ENCODE measurements at places on chromosomes 16 and 17.

- DNase-seq, result no peak
Measured at GRCh38 chr17:45646288-45646988, 137.7 kb upstream of the CRHR1 start.

- DNase-seq, result no peak
Measured at GRCh38 chr17:27993723-27994310, 48.7 kb upstream of the NLK start.

DNA sequence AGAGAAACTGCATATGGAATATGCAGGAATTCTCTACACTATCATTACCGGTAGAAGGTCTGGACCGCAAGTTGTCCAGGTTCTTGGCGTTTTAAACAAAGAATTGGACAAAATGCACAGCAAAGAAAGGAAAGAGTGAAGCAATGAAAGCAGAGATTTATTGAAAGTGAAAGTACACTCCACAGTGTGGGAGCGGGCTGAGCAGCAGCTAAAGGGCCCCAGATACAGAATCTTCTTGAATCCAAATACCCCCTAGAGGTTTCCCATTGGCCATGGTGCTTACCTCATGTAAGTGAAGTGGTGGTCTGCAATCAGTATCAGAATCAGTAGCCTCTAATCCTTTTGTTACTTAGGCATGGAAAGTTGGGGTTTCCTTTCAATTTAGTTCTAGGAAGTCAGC lies 178.5 kb upstream of the IRX3 start:
- DNase-seq, result no peak

DNA sequence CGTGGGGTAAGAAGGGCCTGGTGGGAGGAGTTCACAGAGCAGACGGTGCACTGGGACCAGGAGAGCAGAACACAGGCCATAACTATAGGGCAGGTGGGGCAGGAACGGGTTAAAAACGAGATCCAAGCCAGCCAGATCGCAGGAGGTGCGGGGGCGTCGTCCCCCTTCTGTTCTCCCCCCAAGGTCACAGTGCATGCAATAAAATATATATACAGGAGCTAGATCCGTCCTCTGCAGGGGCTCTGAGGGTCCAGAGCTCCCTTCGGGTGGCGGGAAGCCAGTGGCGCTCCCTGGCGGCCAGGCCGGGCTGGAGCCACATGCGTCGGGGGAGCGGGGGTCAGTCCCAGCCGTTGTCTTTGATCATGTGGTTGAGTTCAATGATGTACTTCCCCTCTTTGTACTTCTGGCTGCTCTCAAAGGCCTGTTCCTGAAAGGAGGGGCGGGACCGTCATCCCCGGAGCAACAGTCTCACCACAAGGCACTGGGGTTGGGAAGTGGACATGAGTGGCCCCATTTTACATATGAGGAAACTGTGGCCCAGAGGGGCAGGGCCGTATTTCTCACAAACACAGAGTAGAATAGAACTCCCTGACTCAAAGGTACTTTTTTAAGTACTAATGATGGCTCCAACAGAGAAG lies 768 bp upstream of the TBX6 start:
- peak; percentile 53 for DNase-seq

DNA sequence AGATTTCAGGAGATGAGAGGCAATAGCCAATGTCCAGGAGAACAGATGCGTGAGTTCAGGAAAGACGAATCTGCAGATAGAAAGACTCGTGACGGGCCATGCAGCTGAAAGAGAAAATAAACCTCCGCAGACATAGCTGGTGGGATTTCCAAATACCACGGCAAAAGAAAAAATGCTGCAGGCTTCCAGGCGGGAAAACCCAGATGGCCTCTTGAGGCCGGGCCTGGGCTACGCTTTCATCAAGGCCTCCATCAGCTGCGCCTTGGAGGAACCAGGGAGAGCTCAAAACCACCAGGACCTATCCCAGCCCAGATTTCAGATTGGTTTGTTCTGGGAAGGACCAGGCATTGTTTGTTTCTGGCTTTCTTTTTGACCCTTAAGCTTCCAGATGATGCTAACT lies 16.7 kb downstream of the CCDC40 start:
- DNase-seq, result no peak

DNA sequence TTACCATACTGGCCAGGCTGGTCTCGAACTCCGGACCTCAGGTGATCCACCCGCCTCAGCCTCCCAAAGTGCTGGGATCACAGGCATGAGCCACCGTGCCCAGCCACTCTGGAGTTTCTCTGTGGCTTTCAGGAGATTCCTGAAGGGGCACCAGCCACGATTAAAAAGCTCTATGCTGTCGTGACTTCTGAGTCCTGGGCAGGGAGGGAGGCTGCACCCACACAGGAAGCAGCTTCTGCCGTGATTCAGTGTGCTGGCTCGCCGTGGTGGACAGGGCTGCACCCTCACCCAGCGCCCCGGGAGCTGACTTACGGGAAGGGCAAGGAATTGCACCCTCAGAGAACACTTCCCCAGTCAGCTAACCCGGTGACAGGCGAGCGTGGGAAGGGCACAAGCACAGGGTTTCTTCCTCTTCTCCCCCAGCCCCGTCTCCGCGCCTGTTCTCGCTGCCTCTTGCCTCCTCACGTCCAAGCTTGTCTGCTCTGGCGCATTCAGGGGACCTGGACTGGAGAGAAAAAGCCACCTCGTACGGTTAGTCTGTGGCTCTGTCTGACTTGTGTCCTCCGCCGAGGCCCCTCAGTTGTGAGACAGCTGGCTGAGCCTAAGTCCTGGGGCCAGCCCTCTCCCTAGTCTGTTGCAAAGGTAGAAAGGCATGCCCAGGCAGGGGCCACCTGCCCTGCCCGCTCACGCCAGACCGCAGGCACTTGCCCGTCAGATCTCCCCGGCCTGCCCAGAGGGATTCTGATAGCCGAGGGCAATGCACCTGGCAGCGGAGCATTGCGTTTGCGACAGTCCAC lies 145.0 kb downstream of the SEC14L1 start:
- DNase-seq, result no peak

DNA sequence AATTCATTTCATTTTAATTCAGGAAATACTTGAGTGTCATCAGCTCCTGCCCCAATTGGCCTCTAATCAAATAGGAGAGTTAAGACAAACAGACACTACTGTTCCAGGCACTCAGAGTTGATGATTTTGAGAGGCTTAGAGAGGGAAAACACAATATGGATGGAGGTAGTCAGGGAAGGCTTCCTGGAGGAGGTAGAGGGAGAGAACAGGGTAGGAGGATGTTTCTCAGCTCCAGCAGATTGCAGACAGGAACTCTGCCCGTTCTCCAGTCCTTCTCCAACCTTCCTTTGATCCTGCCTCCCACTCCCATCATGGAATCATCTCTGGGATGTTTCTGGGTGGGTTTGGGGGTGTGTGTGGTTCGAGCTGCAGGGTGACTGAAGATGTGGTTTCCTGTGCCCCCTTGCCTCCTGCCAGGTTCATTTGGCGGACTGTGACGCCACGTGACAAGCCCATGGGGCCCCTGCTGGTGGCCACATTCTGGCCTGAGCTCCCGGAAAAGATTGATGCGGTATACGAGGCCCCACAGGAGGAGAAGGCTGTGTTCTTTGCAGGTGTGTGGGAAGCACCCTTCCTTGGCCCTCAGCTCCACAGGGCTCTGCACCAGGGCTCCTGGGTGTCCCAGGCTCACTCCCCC lies 12.2 kb upstream of the LPCAT2 start:
- no peak for DNase-seq

GRCh38 chr16:15701975-15702970 lies 52.2 kb downstream of the NDE1 start:
- DNase-seq, result no peak

GRCh38 chr16:71369494-71369893 lies 11.0 kb downstream of the CALB2 start:
- DNase-seq, result no peak

- DNase-seq, result no peak
Measured at GRCh38 chr17:50686494-50687199, 21.1 kb downstream of the ANKRD40 start.

- no peak for DNase-seq
Measured at GRCh38 chr16:22727285-22728166, 86.4 kb upstream of the HS3ST2 start.

DNA sequence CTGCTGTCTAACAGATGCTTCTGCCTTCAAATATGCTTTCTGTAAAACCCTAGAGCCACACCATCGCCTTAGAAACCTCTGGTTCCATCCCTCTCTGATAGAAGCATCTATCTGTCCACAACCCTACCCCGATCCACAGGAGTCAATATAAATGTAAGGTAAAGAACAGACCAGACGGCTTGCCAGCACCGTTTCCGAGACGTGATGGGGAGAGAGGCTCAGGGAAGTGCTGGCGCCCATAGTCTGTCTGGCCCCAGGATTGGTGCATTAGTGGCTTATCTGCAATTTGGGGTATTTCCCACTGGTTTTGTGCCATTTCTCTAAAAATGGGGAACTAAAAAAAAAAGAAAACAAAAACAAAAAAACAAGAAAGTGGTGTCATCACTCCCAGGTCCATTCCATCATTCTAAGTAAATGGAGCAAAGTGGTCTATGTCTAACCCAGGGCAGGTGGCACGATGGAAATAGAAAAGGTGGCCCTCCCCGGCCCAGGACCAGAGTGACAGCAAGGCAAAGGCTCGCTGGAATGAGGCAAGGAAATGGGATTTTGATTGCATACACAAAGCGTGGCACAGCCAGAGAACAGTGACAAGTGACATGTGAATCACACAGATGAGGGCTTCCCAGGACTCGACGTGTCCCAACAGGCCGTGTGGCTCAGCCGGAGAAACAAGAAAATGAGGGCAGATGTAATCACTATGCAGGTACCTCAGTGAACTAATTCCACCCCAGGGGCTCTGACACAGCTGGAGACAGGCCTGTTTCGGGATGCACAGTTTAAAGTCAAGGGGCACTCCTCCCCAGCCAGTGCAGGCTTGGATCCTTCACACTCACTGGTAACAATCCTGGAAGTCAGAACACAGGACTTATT lies 125.6 kb downstream of the GAS7 start:
- DNase-seq, result no peak

- peak; percentile 24 for DNase-seq
Measured at GRCh38 chr16:1537763-1538289, 4.4 kb downstream of the TMEM204 start.

- no peak for DNase-seq
Measured at GRCh38 chr17:32954477-32954876, 26.5 kb downstream of the TMEM98 start.

- DNase-seq, result no peak
Measured at GRCh38 chr16:53043428-53043831, 9.3 kb downstream of the CHD9NB start.

DNA sequence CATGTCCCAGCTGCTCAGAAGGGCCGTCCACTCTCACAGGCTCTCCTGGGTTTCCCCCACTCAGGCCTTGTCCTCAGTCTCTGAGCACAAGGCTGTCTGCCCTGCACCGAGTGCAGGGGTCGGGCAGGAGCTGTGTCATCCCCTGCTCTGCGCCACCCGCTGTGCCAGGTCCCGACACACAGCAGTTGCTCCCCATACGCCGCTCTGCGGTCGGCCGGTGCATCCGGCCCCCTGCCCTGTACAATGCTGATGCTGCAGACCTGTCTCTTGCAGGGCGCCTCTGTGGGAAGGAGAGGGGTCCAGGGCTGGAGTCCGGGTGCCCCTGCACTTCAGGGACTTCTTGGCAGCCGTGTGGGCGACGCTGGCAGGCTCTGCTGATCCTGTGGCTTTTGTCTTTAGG lies 6.1 kb downstream of the TSC2 start:
- no peak for DNase-seq

GRCh38 chr16:3458852-3459361 lies 15.4 kb downstream of the NAA60 start:
- DNase-seq, result peak; percentile 11

DNA sequence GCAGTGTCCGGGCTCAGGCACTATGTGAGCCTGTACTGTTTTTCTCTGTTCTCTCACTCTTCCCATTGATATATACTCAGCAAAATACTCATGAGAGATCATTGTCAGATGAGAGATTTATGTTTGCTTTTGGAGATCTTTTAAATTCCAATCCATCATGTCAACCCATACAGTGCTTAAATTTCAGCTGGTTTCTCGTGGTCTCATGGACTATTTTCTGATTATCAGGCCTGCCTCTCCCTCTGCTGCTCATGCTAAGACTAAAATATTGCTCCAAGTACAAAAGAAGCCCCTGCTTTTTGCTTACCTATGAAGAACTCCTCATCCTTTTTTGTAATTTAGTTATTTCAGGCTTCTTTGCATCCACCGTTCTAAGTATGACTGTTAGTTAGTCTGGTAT lies 547.2 kb downstream of the KCNJ2 start:
- DNase-seq, result no peak

DNA sequence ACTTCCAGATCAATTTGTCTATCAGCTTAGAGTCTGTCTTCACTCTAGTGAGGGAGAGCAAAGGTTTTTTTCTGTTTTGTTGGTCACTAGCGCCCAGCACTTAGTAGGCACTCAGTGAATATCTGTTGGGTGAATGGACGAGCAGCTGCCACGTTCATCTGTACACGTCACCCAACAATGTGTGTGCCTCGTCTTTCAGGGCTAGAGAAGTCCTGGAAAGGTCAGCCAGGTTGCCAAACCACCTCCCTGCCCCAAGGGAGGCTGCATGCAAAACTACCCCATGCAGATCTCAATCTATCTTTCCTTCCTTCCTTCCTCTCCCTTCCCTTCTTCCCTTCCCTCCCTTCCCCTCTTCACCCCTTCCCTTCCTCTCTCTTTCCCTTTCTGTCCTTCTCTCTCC lies 340.9 kb downstream of the SOX9 start:
- DNase-seq, result no peak

DNA sequence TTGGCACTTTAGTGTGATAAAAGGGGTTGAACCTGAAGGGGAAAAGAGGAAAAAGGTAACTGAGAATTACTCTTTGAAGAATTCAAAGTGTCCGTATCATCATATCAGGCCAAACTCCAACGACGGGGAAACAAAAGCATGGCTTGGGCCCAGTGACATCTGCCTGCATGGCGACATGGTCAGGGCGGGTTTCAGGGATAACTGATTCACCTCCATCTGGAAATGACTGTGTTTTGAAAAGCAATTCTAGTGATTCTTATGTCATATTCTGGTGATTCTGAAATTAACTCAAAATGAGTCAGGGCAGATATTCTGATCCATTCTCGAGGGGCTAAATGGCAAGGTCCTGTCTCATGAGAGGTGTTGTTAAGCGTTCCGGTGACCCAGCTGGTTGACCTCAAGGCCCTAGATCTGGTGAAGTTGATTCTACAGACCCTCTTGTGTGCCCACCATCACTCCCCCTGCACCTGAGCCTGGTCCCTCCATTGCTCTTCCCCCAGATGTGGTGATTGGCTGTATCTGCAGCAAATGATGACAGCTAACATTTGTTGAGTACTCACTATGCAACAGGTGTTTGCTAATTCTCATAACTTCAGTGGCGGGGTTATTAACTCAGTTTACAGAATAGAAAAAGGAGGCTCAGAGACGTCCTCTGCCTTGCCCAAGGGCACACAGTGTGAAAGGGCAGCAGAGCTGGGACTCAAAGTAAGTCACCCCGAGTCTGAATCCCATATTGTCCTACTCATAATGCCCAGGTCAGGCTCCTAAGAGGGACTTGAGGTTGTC lies 251.8 kb downstream of the MAF start:
- no peak for DNase-seq

GRCh38 chr16:67571981-67572431 lies 9.7 kb downstream of the CTCF start:
- no peak for DNase-seq

Data from effector memory CD8-positive, alpha-beta T cell (primary cell).